ENCODE measurements at places on chromosomes 16 and 17. TPM values are rescaled to one million over a fixed set of nuclear protein-coding genes. Genes with fewer than 3 reads are reported as not detected.

OR2C1 gene
- not detected for total RNA-seq

PMP22 gene
- total RNA-seq = 117 TPM

RDM1 gene
- total RNA-seq = 1.1 TPM

ESRP2 gene
- total RNA-seq = 127 TPM

DNA sequence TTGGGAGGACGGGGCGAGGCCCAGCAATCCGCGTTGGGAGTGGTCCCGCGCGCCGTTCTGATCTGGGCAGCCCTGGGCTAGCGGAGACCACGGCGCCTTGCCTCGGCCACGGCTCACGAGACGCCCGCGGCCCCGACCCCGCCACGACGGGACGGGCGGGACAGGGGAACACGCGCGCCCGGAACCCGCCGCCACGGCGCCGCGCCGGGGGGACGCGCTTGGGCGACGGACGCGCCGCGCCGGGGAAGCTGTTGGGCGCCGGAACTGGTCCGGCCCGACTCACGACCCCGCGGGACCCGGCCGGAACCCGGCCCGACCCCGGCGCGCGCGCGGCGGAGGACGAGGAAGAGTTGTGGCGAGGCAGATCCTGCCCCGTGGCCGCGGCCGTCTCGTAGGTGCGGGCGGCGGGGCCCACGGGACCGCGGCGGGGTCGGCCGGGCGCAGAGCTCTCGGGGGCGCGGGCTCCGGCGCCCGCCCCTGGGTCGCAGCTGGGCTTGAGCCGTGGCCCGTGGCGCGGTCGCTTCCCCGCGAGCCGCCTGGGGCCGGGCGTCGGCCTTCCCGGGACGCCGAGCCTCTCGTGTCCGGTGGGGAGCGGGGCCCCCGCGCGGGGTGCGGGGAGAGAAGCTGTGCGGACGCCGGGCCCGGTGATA, at the start of gene ACSF3:
Gene ACSF3 (plus strand): TSS at position 251 of the 650 bp plus-strand sequence. CDS start 6,830 bp downstream, outside the sequence.
- DNase-seq = peak; percentile 59

- no peak for DNase-seq
Observed at GRCh38 chr16:77767211-77767610, 21.2 kb upstream of the VAT1L start.

GRCh38 chr16:47162670-47163420, 19.1 kb upstream of the NETO2 start:
- no peak for DNase-seq

DNA sequence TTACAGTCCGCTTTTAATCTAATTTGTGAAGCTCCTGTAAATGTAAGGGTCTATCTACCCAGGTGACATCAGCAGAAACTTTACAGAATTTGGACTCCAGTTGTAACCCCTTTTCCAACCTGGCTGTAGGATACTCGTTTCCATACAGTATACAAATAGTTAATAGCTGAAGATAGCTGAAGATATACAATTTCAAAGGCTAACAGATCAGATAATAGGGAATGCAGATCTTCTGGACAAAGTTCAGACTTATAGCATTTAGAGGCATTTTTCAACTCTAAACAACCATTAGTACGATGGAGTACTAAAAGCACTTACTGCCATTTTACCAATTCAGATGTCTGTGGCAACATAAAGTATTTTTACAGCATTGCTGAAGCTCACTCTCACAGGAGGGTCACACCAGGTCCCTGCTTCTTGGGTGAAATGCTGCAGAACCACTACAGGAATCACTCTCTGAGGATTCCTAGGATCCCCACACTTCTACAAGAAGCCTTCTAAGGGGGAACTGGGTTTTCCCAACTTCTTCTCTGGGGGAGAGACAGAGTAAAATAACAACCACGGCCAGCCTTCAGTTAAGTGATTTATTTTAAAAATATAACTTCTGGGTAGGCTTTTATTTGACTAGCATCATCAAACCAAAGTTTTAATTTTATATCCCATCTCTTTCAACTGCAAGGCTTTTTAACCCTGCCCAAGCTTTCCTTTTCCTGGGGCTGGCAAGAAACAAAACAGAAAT, 2.9 kb downstream of the VEZF1 start:
- DNase-seq = no peak

- DNase-seq = no peak
Observed at GRCh38 chr17:14057591-14057990, 11.7 kb upstream of the COX10 start.

- no peak for DNase-seq
Observed at GRCh38 chr17:64081802-64082799, 47.8 kb downstream of the ERN1 start.

DNA sequence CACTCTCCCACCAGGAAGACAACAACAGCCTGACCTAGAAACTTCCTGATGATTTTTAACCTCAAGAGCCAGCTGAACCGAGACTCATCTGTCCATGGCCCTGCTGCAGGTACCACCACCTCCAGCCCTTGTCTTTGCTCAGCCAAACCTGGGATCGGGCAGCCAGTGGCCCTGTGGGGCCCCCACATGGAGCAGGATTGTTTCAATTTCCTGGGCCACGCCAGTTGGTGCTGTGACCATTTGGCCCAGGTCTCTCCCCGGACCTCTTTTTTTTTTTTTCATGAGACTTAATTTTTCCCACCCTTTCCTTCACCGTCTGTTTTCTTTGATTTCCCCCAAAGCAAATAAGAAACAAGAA, 8.3 kb upstream of the HOXB2 start:
- DNase-seq = no peak

- DNase-seq = no peak
Observed at GRCh38 chr16:72384651-72385050, 212.7 kb upstream of the PMFBP1 start.

GRCh38 chr17:15092762-15093161, 172.4 kb downstream of the PMP22 start:
- DNase-seq = no peak

DNA sequence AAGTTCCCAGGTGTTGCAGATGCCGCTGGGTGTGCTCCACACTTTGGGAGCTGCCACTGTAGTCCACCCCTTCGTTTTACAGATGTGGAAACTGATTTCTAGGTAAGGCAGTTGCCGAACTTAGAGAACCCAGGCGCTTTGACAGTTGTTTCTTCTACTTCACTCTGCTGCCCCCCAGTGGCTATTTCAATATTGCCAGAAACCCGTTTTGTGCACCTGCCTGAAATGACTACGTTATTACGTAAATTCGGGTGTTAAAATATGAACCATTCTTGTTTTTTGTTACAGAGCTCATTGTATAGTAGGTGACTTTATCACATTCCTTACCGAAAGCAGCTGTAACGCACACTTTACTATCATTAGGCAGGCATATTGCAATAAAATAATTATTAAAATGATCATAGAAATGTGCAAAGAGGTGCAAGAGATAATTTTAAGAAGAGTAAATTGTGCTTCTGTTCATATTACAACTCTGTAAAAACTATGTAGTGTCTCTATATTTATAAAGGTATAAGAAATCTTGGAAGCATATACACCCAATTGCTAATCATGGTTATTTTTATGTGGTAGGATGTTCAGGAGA, 44.9 kb downstream of the OTOA start:
- DNase-seq = peak; percentile 85

Measured in ureter (tissue), 1 donor.